ENCODE measurements at places on chromosomes 7 and 10.

GRCh38 chr10:17588420-17588819 lies 28.8 kb downstream of the HACD1 start:
- no peak for DNase-seq

DNA sequence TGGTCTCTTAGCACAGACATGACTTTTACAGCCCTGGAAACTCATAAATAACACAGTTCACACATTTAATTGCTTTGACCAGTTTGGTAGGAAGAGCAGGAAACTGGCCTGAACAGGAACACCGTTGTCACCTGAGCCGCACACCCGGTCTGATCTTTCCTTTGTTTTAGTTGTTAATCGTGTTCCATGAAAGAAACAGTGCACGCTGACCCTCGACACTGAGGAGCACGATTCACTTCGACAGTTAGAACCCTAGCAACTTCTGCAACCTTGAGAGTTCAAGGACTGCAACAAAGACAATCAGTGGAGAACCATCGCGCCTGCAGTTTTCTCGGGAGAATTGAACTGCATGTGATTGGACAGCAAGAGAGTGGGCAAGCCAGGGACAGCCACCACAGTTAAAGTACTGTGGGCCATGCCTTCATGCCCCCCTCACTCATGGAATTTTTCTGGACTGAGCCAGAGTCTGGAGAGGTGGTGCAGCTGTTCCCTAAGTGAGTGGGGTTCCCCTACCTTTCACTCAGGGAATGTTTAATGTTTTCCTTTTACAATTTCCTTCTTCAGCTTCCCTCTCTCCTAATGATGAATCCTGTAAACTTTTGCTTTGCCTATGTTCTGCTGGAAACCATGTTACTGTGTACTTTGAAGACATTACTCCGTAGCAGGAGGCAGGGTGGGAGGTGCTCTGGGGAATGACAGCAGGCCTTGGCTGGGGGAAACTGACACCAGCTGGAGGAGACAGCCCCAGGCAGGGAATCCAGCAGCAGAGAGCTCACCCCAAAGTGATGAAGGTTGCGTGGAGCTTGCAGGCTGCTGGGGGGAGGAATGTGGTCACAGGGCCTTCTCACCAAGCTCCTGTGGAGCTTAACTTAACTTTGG lies 198.7 kb downstream of the ZNF438 start:
- no peak for DNase-seq

- no peak for DNase-seq
These were observed 2.4 kb upstream of the NKX2-3 start for GRCh38 chr10:99530108-99531025.

- no peak for DNase-seq
These were observed 171.8 kb downstream of the BMPER start for GRCh38 chr7:34077168-34077567.

- DNase-seq = no peak
These were observed 177.4 kb downstream of the SKAP2 start for GRCh38 chr7:26687032-26687431.

DNA sequence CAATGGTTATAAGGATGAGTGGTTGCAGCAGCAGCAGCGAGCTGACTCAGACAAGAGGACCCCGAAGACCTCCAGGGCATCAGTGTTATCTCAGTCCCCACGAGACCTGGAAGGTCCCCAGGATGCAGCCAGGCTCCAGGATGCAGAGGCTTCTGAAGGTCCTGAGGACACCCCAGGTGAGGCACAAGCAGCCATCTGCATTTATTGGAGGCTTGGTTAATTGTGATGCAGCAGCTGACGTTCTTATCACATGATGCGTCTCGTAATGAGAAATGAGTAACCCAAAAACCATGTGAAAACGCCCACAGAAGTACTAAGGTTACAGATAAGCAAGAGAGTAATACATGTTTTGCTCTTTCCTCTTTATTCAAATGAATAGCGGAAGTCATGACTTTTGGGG lies 17.4 kb downstream of the C7orf57 start:
- DNase-seq = no peak

- no peak for DNase-seq
These were observed 352.0 kb downstream of the PCLO start for GRCh38 chr7:82810558-82811259.

- no peak for DNase-seq
These were observed at the start of gene AKR1C8 for GRCh38 chr10:5184987-5185775. Gene AKR1C8, minus strand, starts transcription at chr10:5185150. Its CDS starts 46 bp downstream, at chr10:5185104.

- no peak for DNase-seq
These were observed 131.4 kb downstream of the SRPK2 start for GRCh38 chr7:105257338-105257737.

- no peak for DNase-seq
These were observed 2.8 kb downstream of the TET1 start for GRCh38 chr10:68562661-68563570.

DNA sequence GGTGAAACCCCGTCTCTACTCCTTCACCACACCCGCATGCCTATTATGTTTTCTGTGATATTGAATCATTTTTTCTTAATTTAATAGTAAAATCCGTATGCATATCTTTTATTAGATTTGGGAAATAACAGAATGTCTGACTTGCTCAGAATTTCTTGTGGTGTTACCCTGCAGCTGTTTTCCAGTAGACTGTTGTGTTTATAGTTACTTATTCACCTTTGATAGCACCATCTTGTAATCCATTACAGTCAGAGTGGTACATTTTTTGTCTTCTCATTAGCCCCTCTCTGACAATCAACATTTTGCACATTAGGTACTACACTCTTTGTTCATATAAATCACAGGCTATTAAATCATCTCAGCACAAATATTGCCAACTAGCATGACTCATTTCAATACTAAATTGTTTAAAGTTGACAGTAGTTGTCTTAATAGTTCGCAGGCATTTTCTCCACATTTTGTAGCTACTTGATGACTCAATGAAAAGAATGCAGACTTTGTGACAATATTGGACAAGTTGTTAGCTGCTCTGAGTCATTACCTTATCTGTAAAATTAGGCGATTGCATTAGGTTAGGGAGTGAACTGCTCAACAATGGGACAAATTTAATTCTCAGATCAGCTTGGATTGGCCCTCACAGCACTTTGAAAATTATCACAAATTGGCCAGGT lies 17.8 kb upstream of the SLC16A12 start:
- no peak for DNase-seq

DNA sequence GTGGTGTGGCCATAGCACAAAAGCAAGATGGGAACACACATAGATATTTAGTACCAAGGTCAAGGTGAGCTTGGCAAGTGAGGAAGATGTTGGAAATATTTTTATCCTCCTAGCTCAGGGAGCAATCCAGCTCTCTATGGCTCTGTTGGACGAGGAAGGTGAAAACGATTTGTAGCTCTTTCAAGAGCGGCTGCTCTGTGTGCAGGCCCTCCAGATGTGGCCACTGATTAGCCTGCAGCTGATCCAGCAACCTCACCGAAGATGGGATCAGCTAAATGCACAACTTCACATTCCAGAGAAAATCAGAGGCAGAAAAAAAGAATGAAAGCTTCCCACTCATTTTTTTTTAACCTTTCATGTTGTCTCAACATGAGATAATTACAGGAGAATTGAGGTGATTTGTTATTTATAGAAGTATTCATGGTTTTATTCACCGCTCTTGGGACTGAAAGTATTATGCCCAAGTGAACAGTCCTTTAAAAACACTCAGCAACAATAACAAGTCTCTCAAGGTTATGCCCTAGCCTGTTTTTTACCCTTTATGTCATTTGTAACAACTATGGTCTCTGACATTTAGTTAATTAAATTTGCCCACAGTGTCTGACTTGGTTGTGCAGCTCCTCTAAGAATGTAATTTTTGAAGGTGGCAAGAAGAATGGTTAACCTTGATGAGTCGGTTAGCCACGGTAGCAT lies 213.6 kb upstream of the ADARB2 start:
- no peak for DNase-seq

GRCh38 chr7:2009541-2010001 lies 223.2 kb downstream of the MAD1L1 start:
- no peak for DNase-seq

DNA sequence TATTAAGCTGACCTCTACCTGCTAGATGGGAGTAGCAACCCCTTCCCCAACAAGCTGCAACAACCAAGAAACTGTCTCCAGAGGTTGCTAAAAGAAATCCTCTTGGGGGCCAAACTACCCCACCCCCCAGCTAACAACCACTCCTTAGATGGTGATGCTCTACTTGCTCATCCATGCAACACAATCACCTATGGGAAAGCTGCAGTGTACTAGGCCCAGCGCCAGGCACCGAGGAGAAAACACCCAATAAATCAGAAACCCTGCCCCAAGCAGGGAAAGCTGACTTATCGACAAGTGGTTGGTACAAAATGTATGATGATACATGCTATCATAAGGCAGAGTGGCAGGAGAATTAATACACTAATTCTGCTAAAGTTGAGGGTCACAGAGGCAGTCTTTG lies 17.3 kb downstream of the SLC25A13 start:
- no peak for DNase-seq

- no peak for DNase-seq
These were observed 180.6 kb upstream of the AGR3 start for GRCh38 chr7:17062151-17063044.

DNA sequence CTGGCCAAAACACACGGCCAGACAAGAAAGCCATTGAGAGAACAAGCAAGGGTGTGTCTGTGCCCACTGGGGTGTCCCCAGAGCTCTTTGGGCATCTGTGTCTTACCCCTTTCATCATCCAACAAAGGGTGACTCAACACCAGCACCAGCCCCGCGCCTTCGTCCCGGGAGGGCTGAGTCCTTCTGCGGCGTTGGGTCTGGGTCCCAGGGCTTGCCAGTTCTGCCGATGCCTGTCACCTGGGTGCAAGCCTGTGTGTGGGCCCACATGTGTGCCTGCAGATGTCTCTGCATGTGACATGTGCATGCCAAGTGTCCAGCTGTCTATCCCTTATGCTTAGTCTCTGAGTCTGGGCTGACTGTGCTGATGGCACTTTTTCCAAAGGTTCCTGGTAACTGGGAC lies 24.4 kb upstream of the ELN start:
- no peak for DNase-seq

DNA sequence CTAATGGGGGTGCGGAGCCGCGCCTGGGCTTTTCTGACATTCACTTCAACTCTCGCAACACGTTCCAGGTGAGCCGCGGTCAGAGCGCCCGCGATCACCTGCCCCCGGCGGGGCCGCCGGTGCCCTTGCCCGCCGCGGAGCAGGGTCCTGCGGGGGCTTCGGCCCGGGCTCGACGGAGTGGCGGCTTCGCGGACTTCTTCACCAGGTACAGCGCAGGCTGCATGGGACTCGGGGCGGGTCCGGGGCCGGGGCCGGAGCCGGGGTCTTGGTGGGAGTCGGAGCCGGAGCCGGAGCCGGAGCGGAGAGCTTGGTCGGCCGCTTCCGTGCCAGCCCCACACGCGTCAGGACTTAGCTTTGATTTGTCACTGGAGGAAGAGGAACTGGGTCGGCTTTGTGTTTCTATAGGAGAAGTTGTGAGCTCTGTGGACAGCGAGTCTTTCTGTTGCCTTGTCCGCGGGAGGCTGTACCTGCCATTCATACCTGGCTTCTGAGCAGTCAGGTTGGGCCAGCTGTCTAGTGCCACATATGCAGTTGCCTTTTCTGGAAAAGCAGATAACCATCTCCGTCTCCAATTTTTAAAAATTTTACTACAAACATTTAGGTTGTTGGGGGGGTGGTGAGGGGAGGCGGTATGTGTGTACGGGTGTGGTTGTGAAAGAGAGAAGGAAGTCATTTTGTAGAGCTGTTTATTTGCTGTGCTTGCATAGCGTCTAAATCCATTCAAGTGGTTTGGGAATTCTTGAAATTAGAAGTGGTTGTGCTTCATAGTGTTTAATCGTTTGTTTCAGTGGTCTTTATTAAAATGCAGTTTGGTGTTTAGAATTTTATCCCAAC lies 1.3 kb downstream of the TBC1D12 start:
- DNase-seq = no peak

Measured in activated CD8-positive, alpha-beta memory T cell treated with anti-CD3 and anti-CD28 coated beads for 1 hour (primary cell).